ENCODE measurements at places on chromosomes 7 and 10. TPM values are rescaled to one million over a fixed set of nuclear protein-coding genes. Genes with fewer than 3 reads are reported as not detected.

DNA sequence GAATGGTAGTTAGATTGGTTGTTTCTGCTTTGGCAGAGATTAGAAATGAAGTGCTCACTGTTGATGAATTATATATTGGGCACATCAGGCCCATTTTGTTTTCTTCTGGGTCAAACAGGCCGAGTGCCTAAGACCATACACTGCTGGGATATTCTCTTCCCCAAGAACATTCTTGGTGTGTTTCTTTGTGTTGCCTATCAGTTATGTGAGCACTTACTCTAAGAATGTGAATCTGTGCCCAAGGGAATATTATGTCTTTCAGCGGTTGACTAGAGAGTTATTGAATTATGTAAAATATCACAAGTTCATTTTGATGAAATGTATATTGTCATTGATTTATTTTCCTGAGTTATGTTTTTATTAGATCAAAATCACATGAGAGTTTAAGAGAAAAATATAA, 255.5 kb upstream of the SMIM30 start:
- DNase-seq: no peak

Gene PPP1R17
- not detected for polyA plus RNA-seq

DNA sequence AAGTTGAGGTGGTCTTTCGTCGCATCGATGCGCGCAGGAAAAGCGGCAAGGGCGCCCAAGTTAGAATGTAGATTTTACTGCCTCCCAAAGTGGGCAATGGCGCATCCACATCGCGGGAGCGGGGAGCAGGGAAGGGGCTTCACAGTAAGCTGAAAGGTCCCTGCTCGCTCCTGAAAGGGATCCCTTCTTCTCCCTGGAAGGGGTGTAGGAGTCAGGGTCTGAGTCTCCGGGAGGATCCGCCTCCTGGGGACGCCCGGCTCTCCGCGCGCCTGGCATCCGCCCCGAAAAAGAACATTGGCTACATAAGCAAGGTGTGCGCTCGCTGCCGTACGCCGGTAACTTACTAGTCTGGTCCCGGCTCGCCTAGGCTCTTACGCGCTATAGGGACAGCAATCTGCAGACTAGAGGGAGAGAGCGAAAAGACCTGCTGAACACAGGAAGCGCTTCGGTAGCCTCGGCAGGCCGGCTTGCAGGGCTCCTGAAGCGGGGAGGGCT, 804 bp downstream of the UNC5B start:
- peak; percentile 54 for DNase-seq

DNA sequence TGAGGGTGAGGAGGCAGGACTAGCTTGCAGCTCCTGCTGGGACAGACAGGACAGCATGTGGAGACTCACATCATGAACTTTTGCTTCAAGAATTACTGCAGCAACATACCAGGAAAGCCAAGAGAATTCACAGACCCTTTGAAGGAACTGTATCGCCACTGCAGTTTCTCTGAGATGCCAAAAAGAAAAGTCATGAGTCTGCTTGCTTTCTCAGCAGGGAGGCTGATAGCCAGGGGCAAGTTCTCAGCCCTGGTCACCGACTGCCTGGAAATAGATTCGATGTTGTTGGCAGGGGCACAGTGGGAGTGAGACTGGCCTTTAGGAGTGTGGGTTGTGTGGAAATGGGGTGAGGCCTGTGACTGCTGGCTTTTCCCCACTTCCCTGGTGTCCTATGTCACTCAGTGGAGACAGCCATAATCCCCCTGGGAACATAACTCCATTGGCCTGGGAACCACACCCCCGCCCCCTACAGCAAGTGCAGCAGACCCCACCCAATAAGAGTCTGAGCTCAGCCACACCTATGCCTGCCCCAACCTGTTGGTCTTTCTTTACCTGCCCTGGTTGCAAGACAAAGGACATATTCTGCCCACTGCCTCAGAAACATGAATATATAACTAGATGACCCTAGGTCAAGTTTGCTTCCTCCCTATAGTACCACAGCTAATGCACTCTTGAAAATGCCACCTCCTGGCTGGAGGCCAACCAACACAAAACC, 1.6 kb upstream of the SAMD9 start:
- no peak for DNase-seq

DNA sequence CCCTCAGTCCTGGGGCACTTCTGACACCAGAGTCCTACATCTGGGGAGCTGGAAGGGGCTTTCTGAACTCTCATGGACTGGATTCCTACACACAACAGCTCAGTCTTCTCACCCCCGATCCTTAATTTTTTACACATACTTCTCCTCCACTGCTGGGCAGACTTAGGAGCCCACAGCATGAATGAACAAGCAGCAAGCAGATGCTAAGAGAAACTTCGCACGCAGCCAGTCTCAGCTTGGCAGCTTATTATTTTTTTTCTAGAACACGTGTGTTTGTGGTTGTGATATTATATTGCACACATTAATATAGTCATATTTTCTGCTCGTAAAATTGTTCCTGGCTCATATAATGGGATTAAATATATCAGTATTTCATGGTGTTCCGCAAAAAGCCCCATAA, 50.9 kb upstream of the LOXL4 start:
- DNase-seq: no peak

Gene SPAM1
- polyA plus RNA-seq: not detected

Gene IL6
- polyA plus RNA-seq: not detected

Gene C10orf62
- polyA plus RNA-seq: not detected

Gene SLF2
- polyA plus RNA-seq: 84.4 TPM
